ENCODE measurements at places on chromosomes 5 and 9. TPM values are rescaled to one million over a fixed set of nuclear protein-coding genes. Genes with fewer than 3 reads are reported as not detected.

Gene C8G
- total RNA-seq: not detected

Gene PFN3
- total RNA-seq: not detected

Gene BTNL3
- total RNA-seq: not detected

Gene PCDHGB4
- 0.66 TPM for total RNA-seq

Gene SV2C
- under 0.01 TPM for total RNA-seq

Gene C9orf50
- total RNA-seq: not detected
